ENCODE measurements at places on chromosomes 6 and 20. TPM values are rescaled to one million over a fixed set of nuclear protein-coding genes. Genes with fewer than 3 reads are reported as not detected.

SIRPB2 gene
- 5.9 TPM for total RNA-seq

FNDC11 gene
- total RNA-seq: not detected

TBC1D20 gene
- 25.8 TPM for total RNA-seq

LY6G5C gene
- 3.1 TPM for total RNA-seq

ENPP3 gene
- total RNA-seq: 0.50 TPM

AK9 gene
- 11.5 TPM for total RNA-seq

BANF2 gene
- not detected for total RNA-seq

ABCF1 gene
- total RNA-seq: 39.8 TPM

TMEM14C gene
- total RNA-seq: 115 TPM

THBD gene
- total RNA-seq: 14.7 TPM

UFL1 gene
- total RNA-seq: 25.7 TPM

DEFB116 gene
- total RNA-seq: not detected

ZC2HC1B gene
- not detected for total RNA-seq

C20orf202 gene
- 0.28 TPM for total RNA-seq

CCN5 gene
- 14.7 TPM for total RNA-seq

C20orf96 gene
- total RNA-seq: 5.6 TPM

OR12D3 gene
- total RNA-seq: not detected

CST7 gene
- total RNA-seq: 0.62 TPM

TREM2 gene
- 1.1 TPM for total RNA-seq

RAMACL gene
- total RNA-seq: 0.56 TPM

SLC22A1 gene
- total RNA-seq: 1.4 TPM

NPEPL1 gene
- 18.5 TPM for total RNA-seq

RUNX2 gene
- 2.7 TPM for total RNA-seq

NKX2-2 gene
- not detected for total RNA-seq

BMP7 gene
- 4.5 TPM for total RNA-seq

TREML2 gene
- total RNA-seq: not detected

CCN2 gene
- total RNA-seq: 21.5 TPM

ELMO2 gene
- 29.0 TPM for total RNA-seq

CASP8AP2 gene
- total RNA-seq: 10.6 TPM

GMPR gene
- 83.4 TPM for total RNA-seq

DEFB124 gene
- total RNA-seq: not detected

HLA-DRB1 gene
- 94.3 TPM for total RNA-seq

HDGFL1 gene
- not detected for total RNA-seq

SLC4A11 gene
- total RNA-seq: 1.0 TPM

All from heart left ventricle (tissue), 16 donors.